ENCODE measurements at places on chromosomes 16 and 17. TPM values are rescaled to one million over a fixed set of nuclear protein-coding genes. Genes with fewer than 3 reads are reported as not detected.

- H3K4me3 ChIP-seq, result no peak overlapping the region
- peaks cover 8% of the 10 kb centered on the region for H3K4me1 ChIP-seq
- H3K27ac ChIP-seq, result no peak overlapping the region
- peaks cover 9% of the 10 kb centered on the region for H3K36me3 ChIP-seq
These were observed 8.8 kb downstream of the DCTPP1 start for GRCh38 chr16:30421010-30421409.

The SPIRE2 gene
- 0.64 TPM for total RNA-seq

The CNTNAP1 gene
- 29.9 TPM for total RNA-seq

- H3K27ac ChIP-seq, result no peak overlapping the region
- no peak overlapping the region for H3K4me3 ChIP-seq
These were observed 2284.7 kb downstream of the TP53TG3F start for GRCh38 chr16:35744084-35744483.

The PRR15L gene
- not detected for total RNA-seq

Measured in GM12878 (cell line).